AG04450 (cell line): ENCODE measurements at places on chromosomes 3 and 15.

GRCh38 chr3:138187296-138188012 is at the start of gene ARMC8:
TSS of gene ARMC8 (plus strand) at chr3:138187301. CDS start at chr3:138187555, 254 bp downstream.
- no peak for DNase-seq

GRCh38 chr15:80473286-80474223 is 69.4 kb downstream of the ARNT2 start:
- DNase-seq, result no peak

DNA sequence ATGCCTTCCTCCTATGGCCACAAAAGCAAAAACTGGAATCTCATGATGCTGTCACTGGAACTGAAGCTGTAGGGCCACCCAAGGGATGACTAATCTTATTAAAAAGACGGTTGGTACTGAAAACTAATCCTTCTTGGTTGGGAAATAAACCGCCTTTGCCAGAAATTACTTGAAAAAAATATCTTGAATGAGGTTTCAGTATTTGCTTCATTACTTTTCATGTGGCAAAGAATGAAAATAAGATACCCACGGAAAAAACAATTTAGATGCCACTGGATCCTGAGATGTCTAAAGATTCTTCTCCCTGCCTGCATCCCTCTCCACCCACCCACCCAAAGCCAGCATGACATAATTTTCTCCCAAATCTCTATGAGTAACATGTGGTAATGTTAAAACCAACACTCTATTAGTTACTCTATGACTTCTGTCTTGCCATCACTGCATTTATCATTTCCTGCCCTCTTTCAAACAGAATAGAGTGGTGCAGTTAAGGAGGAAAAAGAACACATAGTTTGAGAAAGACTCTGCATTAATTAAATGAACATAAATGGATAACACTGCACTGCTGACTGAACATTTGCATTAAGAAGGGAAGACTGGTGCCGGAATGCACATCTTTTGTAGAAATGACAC is 111.8 kb upstream of the DPH6 start:
- no peak for DNase-seq

- DNase-seq, result no peak
Observed at GRCh38 chr3:130916507-130917167, 22.8 kb downstream of the ATP2C1 start.
